Endothelial cell (in vitro differentiated cells): ENCODE measurements at places on chromosomes 2 and 18.
A peak's percentile ranks its signal among the peaks of the same experiment; 100 is the strongest.

GRCh38 chr2:227117027-227117426 lies 47.0 kb downstream of the COL4A4 start:
- DNase-seq: no peak

DNA sequence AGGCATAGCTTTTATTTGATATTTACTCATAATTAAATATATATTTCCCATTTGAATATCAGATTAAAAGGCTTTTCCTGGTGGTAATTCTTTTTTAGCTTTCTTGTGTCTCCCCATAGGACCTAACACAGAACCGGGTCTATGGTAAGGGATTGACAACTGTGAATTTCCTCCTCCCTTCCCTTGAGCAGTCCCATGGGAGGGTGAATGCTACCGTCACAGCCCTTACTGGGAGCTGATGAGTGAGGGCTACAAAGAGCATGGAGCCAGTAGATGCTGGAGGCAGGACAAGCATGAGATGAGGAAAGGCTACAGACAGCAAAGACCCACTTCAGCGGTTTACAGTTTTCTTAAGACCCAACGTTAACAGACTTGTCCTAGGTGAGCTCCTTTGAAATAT lies 170.6 kb upstream of the EPAS1 start:
- DNase-seq: no peak

DNA sequence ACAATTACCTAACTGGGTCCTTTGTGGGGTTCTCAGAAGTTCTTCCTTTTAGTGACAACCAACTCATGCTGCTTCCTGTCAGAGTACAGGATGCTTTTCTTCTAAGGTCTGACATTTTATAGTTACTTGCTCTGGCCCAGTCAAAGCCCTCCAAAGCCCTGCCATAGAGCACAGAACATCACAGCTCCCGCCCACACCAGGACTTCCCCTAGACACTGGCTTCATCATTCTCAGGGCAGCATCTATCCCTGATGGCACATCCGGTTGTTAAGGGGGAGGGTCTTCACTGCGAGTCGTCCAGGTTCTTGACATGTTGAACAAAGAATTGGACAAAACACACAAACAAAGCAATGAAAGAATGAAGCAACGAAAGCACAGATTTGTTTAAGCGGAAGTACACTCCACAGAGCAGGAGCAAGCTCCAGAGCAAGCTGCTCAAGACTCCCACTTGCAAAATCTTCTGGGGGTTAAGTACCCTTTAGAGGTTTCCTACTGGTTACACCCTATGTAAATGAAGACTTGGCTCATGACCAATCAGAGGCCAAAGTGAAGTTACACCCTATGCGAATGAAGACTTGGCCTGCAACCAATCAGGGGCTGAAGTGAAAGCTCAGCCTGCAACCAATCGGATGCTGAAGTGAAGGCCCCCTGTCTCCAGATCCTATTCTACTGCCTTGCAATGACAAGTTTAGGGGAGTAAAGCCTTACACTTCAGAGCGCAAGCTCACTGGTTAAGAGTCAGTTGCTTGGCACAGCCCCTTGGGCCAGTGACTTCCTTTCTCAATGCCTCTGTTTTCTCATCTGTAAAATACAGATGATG lies 79.0 kb downstream of the HDAC4 start:
- no peak for DNase-seq

- no peak for DNase-seq
Measured at GRCh38 chr2:40463112-40463511, 11.2 kb upstream of the SLC8A1 start.

- peak; percentile 14 for DNase-seq
Measured at GRCh38 chr2:48315896-48316194, 214.1 kb upstream of the STON1 start.

DNA sequence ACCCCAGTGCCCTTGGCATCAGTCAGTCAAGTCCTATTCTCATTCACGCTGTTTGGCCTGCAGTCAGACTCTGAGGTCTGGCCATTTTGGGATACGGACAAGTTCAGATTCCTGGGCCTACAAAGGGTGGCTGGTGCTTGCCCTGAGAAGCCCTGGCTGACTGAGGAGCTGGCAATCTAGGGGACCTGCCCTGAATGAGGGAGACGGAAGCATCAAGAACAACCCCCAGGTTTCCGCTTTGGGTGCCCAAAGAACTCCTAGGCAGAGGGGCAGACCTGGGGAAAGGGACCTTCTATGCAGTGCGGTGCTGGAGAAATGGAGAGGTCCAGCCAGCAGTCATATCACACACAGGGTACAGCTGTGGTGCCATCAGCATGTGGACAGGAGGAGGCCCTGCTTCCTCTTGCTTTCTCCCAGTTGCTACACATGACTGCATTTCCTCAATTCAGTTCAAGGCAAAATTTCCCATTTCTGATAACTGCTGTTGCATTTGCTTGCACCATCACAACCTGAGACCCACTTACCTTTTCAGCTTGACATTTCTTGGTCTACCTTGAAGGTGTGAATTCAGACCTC lies 70.9 kb upstream of the LGALSL start:
- DNase-seq: no peak

DNA sequence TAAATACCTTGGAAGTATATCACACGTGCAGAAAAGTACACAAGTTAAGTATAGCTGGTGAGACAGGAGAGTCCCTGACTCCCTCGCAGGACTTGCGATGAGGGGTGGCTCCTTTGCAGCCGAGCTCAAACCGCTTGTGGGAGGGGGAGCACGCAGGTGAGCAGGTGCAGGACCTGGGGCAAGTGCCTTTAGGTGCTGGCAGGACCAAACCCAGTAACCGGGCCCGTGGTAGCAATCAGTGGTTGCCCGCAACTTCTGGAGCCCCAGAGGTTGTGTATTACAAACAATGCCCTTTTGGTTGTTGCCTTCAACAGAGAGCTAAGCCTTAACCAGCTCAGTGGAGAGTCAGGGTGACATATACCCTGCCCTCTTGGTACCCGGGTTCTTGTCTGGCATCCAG lies 132.8 kb downstream of the PARD3B start:
- DNase-seq: no peak

DNA sequence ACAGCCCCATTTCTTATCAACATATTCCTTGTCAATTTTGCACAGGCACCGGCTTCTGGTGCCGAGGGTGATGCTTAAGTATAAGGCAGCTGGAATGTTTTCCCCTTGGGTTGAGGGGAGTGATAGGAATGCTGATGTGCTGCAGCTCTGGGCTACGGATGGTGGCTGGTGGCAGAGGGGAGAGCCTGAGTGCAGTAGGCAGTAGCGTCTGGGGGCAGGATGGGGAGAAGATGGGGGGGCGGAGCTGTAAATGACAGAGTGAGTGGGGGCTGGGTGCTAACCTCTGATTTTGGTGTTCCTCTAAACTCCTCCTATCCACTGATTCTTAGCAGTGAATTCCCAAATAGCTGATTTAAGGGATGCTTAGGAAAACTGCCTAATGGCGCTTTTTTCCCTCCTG lies 20.7 kb downstream of the TMEM178A start:
- DNase-seq: no peak

GRCh38 chr2:205139822-205140463 lies 542.4 kb upstream of the NRP2 start:
- peak; percentile 69 for DNase-seq

DNA sequence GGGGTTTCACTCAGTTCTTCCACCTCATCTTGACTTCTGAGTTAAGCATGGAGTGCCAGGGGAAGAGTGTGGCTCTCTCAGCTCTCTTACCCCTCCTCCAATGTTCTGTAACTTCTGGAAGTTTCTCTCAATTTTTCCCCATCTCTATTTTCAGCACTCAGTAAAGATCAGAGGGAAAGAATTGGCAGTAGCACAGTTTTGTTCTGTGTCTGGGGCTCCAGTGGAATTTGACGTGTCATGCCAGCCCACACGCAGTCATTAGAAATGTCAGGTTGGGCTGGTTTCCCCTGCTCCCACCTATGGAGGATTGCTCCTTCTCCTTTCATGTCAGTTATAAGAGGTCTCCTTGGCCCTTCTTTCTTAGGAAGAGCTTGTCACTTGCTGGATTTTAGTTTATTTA lies 104.6 kb upstream of the COL3A1 start:
- no peak for DNase-seq

- no peak for DNase-seq
Measured at GRCh38 chr18:46161703-46162396, 57.7 kb downstream of the HAUS1 start.

GRCh38 chr2:207633686-207634085 lies 8.5 kb upstream of the METTL21A start:
- no peak for DNase-seq

GRCh38 chr2:230706053-230706521 lies 6.6 kb upstream of the CAB39 start:
- no peak for DNase-seq

DNA sequence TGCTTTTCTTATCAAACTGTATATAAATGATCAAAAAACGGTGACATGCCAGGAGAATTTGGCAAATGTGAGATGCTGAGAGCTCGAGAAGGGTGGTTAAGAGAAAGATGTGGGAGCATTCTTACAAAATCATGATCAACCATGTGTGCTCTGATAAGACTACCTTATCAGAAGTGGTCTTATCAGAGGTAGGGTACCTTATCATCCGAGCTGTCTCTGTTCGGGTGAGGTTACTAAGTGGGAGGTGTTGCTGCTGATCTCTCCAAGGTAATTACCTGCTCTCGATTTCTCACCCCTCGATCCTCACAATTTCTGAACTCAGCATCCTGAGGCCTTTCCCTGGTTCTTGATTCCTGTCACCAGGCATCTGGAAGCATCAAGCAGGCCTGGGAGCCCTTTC lies 813.0 kb upstream of the ID2 start:
- DNase-seq: no peak
